Hepatocyte (in vitro differentiated cells): ENCODE measurements at places on chromosomes 12 and 14. TPM values are rescaled to one million over a fixed set of nuclear protein-coding genes. Genes with fewer than 3 reads are reported as not detected.

DNA sequence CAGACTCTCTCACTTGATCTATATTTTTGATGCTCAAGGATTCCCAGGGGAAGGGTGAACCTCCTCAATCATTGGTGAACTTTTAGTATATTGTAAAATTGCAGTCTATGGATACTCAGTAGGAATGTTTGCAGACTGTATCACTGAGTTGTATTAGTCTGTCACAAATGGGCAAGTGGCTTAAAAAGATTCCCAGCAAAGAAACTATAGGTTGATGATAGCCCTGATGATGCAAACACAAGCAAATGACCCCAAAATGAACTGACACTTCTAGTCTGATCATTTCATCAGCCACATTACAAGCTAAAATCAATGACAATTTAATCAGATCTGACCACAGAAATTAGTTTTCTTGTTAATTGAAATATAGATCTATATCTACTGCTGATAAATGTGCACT lies 59.5 kb downstream of the RTN1 start:
- no peak for DNase-seq

DNA sequence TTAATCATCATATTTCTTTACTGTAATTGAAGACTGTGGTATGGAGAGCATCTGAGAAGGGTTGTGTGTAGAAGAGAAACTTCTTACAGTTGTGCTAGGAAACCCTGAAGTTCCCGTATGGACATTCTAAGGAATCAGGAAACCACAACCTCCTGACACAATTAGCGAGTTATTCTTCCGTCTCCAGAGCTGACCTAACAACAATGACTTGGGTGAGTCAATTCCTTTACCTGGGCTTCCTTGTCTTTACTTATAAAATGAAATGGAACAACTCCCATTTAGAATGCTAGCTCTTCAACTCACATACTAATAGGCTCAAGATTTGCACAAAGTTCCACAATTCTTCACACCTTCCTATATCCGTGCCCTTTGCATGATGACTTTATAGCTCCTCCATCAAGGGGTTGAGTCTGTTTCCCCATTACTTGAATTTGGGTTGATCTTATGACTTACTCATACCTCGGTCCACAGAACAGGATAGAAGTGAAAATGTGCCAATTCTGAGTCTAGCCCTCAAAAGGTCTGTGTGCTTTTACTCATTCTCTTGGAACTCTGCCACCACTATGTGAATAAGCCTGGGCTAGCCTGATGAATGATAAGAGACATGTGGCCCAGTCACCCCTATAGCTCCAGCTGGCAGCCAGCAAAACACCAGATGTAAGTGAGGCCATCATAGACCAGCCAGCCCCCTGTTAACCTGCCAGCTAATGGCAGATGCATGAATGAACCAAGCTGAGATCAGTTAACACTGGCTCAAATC lies 459.4 kb downstream of the ETNK1 start:
- peak; percentile 38 for DNase-seq

CELA1 gene
- not detected in 2 replicates for polyA plus RNA-seq

MANSC4 gene
- polyA plus RNA-seq = not detected in 2 replicates

DNA sequence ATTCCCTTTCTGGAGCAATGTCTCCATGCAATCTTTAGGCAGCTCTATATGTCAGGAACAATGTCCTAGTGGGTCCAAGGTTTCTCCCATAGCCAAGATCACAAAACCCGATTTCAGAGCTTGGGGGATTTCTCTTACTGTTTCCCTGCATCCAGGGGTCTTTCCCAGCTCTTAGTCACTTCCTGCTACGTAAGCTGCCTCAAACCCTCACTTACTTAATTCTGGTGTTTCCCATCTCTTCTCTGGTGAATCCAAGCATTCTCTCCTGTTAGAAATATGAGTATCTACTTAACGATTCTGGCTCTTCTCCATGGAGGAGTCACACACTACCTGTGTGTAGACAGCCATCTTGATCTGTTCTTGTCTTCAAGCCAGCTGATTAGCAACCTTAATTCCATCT lies 80.0 kb downstream of the IFNG-AS1 start:
- no peak for DNase-seq

GPRC5A gene
- 80.4 and 97.0 TPM in 2 replicates for polyA plus RNA-seq

DNA sequence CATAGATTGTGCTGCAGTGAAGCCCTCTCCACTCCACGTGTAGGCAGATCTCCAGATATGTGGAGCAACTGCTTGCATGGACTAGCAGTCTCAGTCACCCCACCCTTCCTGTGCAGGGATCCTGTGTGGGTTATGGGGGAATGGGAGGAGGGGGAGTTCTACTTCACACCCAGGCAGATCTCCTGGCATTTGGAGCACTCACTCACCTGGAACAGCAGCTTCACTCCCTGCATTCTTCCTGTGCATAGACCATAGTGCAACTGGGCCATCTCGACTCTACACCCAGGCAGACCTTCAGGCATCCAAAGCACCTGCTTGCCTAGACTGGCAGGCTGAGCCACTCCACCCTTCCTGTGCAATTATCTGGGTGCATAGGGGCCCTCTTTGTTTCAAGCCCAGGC lies 96.0 kb upstream of the PCED1B start:
- DNase-seq = no peak

CEBPE gene
- not detected in 2 replicates for polyA plus RNA-seq

- DNase-seq = no peak
Observed at GRCh38 chr12:24947541-24948419, 1.1 kb downstream of the BCAT1 start.

GRCh38 chr12:10957741-10958140 lies 18.7 kb upstream of the TAS2R14 start:
- no peak for DNase-seq

GRCh38 chr12:92602930-92603623 lies 99.7 kb upstream of the PLEKHG7 start:
- peak; percentile 19 for DNase-seq

GRCh38 chr14:62844546-62844945 lies 200.7 kb downstream of the KCNH5 start:
- no peak for DNase-seq

- DNase-seq = no peak
Observed at GRCh38 chr12:10067942-10068341, 30.8 kb downstream of the CLEC1A start.

GRCh38 chr12:52398176-52398575 lies 8.0 kb downstream of the KRT82 start:
- no peak for DNase-seq

GRCh38 chr12:121626853-121627640 lies 717 bp downstream of the ORAI1 start:
- DNase-seq = peak; percentile 78

C1QL4 gene
- not detected in 2 replicates for polyA plus RNA-seq

DNA sequence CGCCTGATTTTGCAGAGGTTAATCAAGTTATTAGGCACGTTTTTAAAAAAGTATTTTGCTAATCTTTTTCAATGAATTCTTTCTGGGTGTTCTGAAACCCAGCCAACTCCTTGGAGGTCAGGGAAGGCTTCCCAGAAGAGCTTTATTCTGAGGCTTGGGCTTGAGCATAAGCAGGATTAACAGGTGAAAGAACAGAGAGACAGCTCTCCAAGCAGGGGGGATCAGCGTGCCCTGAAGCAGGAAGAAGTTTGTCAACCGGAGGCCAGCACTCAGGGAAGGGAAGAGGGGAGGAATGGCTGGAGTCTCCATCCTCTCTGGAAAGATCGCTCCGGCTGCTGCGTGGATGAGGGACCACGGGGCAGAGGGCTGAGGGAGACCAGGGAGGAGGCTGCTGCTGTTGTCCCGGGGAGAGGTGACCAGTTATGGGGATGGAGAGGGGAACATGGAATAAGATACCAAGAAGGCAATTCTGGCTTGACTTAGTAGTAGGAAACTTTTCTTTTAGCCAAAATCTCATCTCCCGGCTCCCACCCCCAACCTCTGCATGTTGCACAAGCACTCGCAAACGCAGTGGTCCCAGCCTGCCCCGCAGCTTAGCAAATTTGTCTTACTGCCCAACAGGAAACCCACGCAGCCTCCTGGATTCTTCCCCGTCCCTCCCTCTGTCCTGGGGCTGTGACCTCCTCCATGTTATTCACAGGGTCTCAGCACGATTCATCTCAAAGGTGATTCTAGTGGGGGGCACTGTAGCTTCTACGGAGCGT lies 1.1 kb upstream of the SSH1 start:
- DNase-seq = peak; percentile 19

DNA sequence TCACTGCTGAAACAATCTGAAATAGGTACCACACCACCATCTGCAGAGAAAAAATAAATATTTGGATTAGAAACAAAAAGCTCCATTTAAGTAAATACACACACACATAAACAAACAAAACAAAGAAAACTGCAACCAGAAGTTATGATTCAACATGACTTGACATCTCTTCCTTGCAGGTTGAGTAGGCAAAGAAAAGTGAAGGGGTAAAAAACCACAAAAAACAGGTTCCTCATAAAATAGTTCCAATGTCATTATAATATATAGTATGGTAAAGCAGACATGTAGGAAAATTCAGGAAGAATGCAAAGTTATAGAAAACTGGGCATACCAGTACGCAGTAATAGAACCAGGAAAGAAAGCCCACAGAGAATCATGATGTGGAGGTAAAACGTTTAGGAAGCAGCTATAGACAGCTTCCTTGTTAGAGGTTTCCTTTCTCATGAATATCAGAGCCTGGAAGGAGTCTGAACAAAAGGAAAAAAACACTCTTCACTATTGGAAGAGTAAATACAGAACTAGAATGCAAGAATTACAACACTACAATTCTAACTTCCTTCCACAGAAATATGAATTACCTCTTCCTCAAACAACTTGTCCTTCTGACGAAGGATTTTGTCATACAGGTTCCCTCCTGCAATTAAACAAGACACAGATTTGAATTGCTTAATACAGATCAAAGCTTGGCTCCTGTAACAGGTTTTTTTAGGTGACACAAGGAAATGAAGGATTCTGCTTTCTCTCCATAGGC lies 6.1 kb downstream of the NEK9 start:
- DNase-seq = no peak

ETNK1 gene
- polyA plus RNA-seq = 19.0 and 21.9 TPM in 2 replicates

TPPP2 gene
- polyA plus RNA-seq = not detected in 2 replicates

DNA sequence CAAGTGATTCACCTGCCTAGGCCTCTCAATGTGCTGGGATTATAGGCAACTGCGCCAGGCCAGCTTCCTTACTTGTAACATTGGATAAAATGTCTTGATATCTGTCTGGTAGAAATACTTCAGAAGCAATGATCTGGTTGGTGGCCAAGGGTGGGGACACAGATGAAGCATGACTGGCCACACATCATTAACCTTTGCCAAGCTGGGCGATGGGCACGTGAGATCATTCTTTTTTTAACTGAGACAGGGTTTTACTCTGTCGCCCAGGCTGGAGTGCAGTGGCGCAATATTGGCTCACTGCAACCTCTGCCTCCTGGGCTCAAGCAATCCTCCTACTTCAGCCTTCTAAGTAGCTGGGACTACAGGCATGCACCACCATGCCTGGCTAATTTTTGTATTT lies 31.1 kb downstream of the PLEKHH1 start:
- no peak for DNase-seq

- DNase-seq = no peak
Observed at GRCh38 chr12:131628766-131629448, 82.0 kb upstream of the SFSWAP start.

DNA sequence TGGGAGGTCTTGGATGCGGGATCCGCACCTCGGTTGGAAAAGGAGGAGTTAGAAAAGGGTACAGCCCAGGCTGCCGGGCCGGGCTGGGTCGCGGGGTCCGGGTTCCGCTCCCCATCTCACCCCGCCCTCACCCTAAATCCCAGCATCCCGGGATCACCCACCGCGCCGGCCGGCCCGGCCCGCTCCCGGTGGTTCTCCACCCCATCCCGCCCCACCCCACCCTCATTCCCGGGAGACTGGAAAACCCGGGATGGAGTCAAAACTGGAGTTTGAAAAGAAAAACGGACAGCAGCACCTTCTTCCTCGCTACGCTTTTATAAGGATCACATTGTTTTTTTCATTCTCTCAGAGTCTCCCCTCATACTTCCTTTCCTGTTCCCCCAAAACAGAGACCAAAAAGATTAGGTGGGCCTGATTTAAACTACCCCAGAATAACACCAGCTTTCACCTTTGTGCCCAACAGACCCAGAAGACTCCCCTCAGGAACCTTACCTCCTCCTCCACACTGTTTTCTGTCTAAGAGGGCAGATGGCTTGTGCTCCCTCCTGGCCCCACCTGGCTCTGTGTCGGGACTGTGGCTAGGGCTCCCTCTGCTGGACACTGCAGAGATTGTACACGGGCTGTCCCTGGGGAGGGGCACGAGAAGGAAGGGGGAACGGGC lies 2.8 kb downstream of the GLI1 start:
- DNase-seq = peak; percentile 93

MSI1 gene
- 4.4 and 5.6 TPM in 2 replicates for polyA plus RNA-seq

DNA sequence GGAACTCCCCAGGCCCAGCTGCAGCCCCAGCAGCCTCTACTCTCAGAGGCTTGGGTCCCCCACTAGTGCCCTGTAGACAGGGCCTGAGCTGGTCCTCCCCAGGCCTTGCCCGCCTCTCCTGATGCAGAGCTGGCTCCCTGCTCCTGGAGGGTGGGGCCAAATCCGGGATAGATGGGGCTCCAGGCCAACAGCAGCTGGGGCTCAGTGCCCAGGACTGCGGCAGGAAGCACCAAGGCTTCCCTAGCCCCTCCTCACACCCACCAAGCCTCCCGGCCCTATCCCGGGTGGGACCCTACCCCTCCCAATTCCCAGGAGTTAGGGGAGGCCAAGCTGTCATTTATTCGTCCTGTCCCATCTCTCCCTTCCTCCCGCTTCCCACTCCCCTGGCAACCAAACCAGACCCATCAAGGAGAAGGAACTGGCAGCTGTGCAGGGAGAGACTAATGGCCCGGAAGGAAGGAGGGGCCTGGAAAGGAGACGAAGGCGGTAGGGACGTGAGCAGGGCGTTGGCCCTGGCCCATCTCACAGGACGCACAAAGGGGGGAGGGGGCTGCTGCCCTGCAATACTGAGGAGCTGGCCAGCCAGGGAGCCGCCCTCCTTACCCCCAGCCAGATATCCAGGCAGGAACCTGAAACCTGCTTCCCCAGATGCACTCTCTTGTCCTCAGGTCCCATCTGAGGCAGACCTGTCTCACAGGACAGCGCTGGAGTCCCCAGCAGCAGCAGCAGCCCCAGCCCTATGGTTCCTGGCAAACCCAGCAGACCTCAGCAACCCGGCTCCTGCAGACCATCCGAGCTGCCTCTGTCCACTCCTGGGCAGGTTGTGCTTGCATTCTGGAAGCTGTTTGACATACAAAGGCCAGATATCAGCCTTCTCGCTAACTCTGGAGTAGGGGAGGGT lies 1.6 kb upstream of the PRPH start:
- DNase-seq = no peak

GRCh38 chr14:61279082-61279481 lies 2.1 kb downstream of the TMEM30B start:
- no peak for DNase-seq

- no peak for DNase-seq
Observed at GRCh38 chr12:20211541-20211940, 156.8 kb upstream of the PDE3A start.

WIF1 gene
- polyA plus RNA-seq = 2.2 and 4.7 TPM in 2 replicates

DNA sequence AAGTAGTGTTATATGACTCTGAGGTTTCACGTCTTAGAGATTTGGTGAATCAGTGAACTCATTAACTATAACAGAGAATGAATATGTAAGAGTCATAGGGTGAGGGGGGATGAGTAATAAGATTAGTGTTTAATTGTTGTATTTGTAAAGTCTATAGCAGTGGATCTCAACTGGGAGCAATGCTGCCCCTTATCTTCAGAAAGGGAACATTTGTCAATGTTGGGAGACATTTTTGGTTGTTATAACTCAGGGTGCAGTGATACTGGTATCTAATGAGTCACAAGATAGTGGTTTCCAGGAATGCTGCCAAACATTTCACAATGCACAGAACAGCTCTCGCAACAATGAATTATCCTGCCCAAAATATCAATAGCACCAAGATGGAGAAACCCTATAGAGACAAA lies 1193.7 kb downstream of the GALC start:
- DNase-seq = peak; percentile 45
